ENCODE measurements at places on chromosomes 1 and 21. TPM values are rescaled to one million over a fixed set of nuclear protein-coding genes. Genes with fewer than 3 reads are reported as not detected.

- no peak for DNase-seq
Observed at GRCh38 chr1:226606311-226607267, 58.0 kb downstream of the STUM start.

- peak; percentile 90 for DNase-seq
Observed at GRCh38 chr1:28437264-28437923, 67.9 kb downstream of the PHACTR4 start.

Gene GPX7
- total RNA-seq: 32.4 TPM

- DNase-seq: peak; percentile 39
Observed at GRCh38 chr1:185539277-185539943, 194.8 kb upstream of the HMCN1 start.

DNA sequence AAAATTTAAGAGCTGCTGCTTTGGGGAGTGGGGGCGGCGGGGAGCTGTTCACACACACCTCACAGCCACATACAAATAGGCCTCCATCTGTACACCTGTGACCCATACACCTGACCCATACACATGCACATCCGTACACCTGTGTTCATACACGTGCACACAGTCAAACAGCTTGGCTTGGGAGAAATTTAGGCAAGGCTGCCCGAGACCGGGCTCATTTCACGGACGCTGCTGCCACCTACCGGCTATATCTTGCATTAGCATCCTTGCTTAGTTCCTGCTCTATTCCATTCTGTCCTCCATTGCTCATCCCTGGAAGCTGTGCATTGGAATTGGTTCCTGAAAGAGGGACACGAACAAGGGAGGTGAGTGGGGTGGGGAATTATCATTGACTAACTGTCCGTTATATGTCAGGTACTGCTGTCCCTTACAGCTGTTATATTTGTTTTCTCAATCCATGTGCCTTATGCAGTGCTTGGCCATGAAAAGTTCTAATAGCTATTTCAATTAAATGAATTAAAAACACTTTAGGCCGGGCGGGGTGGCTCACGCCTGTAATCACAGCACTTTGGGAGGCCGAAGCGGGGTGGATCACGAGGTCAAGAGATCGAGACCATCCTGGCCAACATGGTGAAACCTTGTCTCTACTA lies 37.1 kb upstream of the EPB41 start:
- peak; percentile 56 for DNase-seq

Gene ESRRG
- not detected for total RNA-seq

GRCh38 chr1:7489586-7489985 lies 281.5 kb upstream of the VAMP3 start:
- no peak for DNase-seq

Gene IFI44L
- 14.7 TPM for total RNA-seq

GRCh38 chr1:12588695-12589094 lies 29.3 kb downstream of the DHRS3 start:
- no peak for DNase-seq

DNA sequence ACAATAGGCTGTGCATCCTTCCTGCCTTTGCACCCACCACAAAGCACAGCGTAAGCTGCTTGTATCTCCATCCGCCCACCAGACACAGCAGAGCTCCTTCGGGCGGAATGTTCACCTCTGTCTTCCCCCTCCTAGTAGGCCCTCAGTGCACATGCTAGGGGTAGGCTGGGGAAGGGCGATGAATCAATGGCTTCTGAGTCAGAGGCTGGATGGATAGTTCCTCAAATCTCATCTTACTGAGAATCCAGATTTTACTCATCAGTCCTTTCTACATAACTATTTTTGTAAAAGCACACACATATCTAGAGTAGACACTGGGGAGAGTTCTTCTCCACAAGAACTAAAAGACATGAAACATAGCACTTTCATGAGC lies 73.8 kb downstream of the BCAR3 start:
- DNase-seq: peak; percentile 54

DNA sequence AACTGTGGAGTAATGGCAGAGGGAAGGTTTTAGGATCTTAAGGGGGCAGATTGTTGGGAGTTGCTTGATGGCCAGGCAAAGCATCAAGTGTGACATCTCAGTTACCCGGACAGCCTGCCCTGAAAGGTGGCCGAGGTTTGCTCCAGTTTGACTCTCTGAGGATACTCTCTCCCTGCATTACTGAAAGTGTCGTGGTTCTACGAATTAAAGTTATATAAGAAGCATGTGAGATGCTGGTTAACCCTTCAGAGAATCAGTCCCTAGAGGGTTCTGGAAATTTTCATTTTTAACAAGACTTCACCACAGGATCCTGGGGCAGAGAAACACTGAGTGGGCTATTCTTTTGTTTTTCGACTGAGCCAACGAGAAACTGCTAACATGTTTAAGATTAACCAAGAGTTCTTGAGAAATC lies 689 bp upstream of the ZNF644 start:
- no peak for DNase-seq

Gene DBT
- total RNA-seq: 3.4 TPM

Gene SMIM1
- not detected for total RNA-seq

DNA sequence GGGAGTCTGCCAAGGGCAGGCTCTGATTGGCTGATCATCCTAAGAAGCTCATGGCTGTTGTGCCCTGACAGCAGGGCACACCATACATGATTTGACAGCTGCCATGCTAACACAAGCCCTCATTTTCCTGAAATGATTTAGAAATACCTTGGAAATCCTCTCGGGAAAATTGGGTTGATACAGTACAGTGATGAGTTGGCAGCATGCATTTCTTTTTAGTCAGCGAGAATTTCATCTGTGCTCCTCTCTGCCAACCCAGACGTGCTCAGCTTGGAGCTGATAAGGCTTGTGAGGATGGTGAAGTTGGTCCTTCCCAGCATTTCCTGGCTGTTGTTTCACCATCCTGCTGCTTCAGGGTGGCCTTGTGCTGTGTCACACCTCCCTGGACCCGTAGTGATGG lies 22.6 kb upstream of the KCNQ4 start:
- peak; percentile 95 for DNase-seq

Gene RGSL1
- total RNA-seq: not detected

Gene RYR2
- 0.06 TPM for total RNA-seq

- no peak for DNase-seq
Observed at GRCh38 chr21:41228958-41229357, 61.0 kb downstream of the BACE2 start.

DNA sequence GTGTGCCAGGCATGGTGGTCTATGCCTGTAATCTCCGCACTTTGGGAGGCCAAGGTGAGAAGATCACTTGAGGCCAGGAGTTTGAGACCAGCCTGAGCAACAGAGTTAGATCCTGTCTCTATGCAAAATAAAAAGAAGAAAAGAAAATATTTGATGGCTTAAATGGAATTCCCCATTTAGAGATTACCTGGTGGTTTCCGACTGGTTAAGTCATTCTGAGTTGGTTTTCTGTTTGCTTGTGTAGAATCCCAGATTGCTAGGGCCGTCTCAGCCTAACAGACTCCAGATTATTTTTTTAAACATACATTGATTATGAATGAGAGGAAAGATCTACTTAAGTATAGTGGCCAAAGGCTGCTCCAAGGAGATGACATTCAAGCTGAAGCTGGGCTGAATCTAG lies 22.9 kb upstream of the LY9 start:
- no peak for DNase-seq

- no peak for DNase-seq
Observed at GRCh38 chr1:228980232-228980937, 245.1 kb downstream of the RHOU start.

DNA sequence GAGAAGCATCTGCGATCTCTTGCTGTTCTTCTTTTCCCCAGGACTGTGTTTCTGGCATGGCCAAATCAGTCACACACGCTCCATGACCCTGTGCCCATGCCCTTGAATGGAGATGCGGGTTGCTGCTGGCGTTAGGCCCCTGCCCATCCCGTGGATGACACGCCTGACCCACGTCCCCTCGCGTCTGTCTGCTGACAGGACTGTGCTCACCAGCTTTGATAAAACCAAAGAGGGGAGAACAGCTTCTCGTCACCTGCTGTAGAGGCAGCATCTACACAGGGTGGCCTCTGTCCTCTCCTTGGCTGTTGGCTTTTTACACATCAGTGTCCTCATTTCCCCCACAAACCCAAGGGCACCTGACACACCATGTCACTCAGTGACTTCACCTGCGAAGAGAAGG lies 6.9 kb downstream of the MT1HL1 start:
- no peak for DNase-seq

DNA sequence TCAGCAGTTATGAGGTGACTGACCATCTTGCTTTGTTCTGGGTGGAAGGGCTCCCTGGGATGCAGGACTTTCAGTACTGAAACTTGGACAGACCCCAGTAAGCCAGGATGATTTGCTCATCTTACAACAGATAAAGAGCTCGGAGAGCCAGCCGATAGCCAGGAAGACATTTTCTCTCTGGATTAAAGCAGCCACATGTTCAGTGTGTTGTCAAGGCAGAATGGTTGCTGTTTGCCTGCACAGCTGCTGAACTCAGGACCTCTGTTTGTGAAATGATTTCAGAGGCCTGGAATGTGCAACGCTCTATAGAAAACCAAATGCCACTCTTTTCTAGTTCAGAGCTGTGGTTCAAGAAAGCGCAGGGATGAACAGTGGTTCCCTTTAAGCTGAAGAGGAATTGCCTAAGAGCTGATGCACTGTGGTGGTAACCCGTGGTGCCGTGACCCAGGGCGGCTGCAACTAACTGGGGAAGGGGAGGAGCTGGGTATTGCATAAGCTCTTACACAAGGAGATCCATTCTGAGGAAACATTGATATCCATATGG lies 40.7 kb downstream of the CASQ2 start:
- peak; percentile 96 for DNase-seq

DNA sequence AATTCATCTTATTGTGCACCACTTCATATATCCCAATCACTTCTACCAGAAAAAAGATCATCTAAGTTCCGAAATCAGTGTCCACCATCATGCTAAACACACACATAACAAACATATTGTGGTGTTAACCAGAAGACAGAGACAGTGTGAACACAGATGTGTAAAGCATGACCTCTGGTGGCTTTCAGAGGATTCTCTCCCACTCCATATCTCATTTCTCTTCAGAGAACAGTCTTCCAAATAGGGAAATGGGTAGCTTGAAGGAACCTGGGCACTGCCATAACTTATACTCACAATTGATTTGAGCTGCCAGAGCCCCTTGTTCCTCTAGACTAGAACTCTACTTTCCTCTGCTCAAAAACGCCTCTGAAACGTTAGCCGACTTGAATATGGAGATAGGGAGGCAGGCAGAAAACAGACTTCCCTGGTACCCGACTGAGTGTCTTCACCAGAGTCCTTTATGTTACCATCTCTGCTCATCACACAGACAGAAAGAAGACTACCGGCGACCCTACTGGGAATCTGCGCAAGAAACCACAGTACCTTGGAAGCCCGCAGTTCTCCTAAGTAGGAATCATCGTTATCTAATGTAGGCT lies 1.8 kb upstream of the ELAPOR1 start:
- DNase-seq: peak; percentile 51

DNA sequence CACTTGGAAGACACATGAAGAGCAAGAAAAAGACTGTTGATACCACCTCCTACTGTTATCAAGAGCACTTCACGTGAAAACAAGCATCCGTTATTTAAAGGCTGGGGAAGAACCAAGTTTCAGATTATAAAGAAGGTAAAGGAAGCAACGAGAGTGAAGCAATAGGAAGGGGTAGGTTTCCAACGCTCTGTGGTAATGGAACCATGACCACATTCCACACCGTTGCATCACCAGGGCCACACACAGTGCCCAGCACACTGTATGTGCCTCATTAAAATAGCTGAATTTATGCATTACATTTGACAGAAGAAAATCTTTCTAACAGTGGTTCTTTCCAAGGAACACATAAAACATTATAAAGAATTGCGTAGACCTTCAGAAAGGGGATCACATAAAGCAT lies 435.8 kb downstream of the MRPL39 start:
- DNase-seq: no peak

DNA sequence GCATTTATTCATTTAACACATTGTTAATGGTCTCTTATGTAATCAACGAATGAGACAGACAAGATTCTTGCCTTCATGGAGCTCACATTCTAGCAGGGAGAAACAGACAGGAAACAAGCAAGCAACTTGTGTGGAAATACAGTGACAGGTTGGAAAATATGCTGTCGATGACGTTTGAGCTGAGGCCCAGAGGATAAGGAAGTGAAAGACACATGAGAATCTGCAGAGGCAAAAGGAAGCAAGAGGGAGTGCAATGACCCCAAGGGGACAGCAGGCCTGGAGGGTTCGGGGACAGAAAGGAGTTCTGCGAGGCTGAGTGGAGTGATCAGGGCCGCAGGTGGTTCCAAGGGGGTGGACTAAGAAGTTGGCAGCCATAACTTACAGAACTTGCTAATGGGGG lies 60.6 kb upstream of the AKT3 start:
- DNase-seq: no peak

GRCh38 chr1:226497276-226497833 lies 51.2 kb upstream of the STUM start:
- no peak for DNase-seq

DNA sequence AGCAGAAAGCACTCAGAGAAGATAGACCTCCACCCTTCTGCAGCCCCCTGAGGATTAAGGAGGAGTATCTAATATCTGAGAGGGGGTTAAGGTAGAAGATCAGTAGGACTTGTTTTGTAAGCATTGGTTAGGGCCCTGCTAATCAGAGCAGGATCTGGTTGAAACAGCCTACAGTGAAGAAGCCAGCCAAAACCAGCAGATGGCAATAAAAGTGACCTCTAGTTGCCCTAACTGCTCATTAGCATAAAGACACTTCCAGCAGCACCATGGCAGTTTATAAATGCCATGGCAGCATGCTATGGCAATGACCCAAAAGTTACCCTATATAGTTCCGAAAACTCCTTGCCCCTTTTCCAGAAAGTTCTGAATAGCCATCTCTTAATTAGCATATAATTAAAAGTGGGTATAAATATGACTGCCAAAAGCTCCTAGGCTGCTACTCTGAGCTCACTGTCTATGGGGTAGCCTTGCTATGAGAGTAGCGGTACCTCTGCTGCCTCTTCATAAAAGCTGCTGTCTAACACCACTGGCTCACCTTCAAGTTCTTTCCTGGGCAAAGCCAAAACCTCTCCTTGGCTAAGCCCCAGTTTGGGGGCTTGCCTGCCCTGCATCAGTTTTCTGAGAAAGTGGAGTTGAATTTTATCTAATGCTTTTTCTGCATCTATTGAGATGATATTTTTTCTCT lies 254.2 kb downstream of the PAPPA2 start:
- no peak for DNase-seq

DNA sequence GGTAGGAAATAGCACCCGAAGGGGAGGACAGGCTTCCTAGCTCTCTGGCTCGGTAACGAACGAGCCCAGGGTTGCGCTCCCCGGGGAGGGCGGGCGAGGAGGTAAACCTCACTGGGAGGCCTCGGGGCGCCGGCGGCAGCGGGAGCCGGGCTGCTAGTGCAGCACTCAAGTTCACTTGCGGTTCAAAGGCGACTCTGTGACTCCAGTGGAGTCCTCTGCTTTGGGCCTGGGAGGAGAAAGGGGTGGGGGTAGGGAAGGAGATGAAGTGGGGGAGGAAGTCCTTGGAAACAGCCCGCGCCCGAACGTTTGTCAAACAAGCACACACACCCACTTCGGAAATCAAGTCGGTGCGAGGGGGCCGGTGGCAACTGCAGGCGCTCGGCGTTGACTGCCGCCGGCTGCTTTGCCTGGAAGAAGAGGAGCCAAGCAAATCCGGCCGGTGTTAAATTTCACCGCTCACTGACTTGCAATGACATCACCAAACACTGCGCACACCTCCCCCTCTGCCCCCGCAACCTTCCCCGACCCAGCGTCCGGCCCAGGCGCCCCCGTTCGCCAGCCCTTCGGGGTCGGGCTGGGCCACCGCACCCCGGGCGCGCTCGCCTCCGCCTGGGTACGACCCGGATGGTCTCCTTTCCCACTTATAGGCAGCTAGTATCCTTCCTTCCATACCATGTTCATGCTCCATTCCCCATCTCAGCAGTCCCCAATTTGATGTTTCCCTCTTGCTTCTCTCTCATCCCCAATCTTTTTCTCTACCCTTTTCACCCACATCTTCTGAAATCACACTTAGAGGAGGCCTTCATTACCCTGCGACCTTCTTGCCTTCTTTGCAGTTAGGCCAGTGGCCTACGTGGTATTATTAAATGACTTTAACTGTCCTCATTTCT lies at the start of gene COL24A1:
Gene COL24A1, minus strand, starts transcription at position 207 of the 890 bp plus-strand sequence. CDS start 376 bp downstream, outside the sequence.
- peak; percentile 32 for DNase-seq
